ENCODE measurements at places on chromosomes 2 and 18. TPM values are rescaled to one million over a fixed set of nuclear protein-coding genes. Genes with fewer than 3 reads are reported as not detected.

GRCh38 chr2:12767541-12767940, 50.8 kb downstream of the TRIB2 start:
- no peak for DNase-seq
- peaks cover 39% of the 10 kb centered on the region for H3K27me3 ChIP-seq
- no peak overlapping the region for H3K27ac ChIP-seq
- H3K4me1 ChIP-seq = peaks cover 3% of the 10 kb centered on the region
- H3K4me3 ChIP-seq = no peak overlapping the region

- H3K4me1 ChIP-seq = peaks cover 86% of the 10 kb centered on the region
- peaks cover 83% of the 10 kb centered on the region for H3K36me3 ChIP-seq
- DNase-seq = no peak
- H3K27me3 ChIP-seq = no peaks in the 10 kb centered on the region
- peak overlapping the region; percentile 65 for H3K4me3 ChIP-seq
Observed at GRCh38 chr2:233083782-233084181, 23.6 kb downstream of the INPP5D start.

DNA sequence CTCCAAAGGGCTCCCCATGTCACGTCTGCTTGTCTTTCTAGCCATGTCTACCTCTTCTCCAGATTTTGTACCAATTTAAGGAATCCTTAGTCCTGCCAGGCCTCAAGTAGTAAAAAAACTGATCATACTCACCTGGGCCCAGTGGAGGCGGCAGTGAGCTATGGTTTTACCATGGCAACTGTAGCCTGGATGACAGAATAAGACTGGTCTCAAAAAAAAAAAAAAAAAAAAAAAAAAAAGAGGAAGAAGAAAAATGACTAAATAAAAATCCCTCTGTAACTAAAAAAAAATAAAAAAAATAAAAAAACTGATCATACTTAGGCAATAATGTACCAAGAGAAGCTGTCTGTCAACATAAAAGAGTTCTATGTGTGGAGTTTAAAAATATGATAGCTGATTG, 221.6 kb downstream of the NR4A2 start:
- DNase-seq = peak; percentile 12
- no peak overlapping the region for H3K27ac ChIP-seq
- no peaks in the 10 kb centered on the region for H3K4me1 ChIP-seq
- no peak overlapping the region for H3K4me3 ChIP-seq

DNA sequence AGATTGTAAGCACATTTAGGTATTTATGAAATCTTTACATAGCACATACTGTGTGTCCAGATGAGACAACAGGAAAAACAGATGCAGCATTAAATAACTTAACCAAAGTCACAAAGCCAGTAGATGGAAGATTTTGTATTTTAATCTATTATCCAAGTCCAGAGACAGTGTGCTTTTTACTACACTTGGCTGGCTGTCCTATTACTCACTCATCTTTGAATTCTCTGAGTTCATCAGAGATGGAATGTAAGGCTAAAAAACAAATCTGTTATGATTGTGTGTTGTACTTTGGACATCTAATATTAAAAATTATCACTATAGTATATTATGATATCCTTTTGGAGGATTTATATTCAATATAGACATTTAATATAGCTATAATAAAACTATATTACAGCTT, 1189.4 kb downstream of the DSC3 start:
- no peak overlapping the region for H3K27ac ChIP-seq
- H3K4me1 ChIP-seq = no peaks in the 10 kb centered on the region
- H3K4me3 ChIP-seq = no peak overlapping the region
- no peaks in the 10 kb centered on the region for H3K27me3 ChIP-seq

GRCh38 chr18:35578936-35579335, 2.6 kb upstream of the GALNT1 start:
- H3K4me1 ChIP-seq = peaks cover 26% of the 10 kb centered on the region
- no peak overlapping the region for H3K27ac ChIP-seq
- DNase-seq = no peak

GRCh38 chr2:176445956-176446355, 176.7 kb downstream of the MTX2 start:
- no peak overlapping the region for H3K27ac ChIP-seq
- no peak for DNase-seq
- no peaks in the 10 kb centered on the region for H3K36me3 ChIP-seq
- no peaks in the 10 kb centered on the region for H3K4me1 ChIP-seq
- H3K27me3 ChIP-seq = peaks cover 3% of the 10 kb centered on the region

DNA sequence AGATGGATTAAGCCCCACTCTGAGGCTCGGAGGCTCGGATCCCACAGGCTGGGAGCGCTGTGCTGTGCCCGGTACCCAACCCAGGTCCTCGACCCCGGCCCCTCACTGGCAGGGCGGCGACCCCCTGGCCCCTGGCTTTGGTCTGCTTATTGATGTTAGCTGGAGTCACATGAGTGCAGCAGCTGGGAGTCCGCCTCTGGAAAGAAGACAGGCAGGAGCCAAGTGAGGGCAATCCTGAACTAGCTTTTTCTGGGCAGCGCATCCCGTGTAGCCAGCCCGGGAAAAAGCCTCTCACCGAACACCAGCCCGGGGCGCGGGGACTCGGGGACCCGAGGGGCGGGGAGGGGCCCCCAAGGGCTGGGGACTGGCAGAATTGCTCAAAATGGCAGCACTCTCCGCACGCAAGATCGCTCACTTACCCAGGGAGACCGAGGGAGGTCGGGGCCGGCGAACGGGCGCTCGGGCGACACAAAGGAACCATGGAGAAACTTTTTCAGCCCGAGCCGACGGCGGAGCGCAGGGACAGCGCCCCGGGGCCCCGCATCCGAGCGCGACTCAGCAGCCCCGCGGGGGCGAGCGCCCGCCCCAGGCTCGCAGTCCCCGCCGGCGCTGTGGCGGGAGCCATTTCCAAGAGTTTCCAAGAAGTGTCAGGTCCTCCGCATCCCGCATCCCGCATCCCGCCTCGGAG, 567 bp downstream of the TMEM200C start:
- H3K4me1 ChIP-seq = peaks cover 7% of the 10 kb centered on the region
- H3K27me3 ChIP-seq = peaks cover 69% of the 10 kb centered on the region
- H3K4me3 ChIP-seq = no peak overlapping the region
- H3K36me3 ChIP-seq = no peaks in the 10 kb centered on the region
- H3K27ac ChIP-seq = no peak overlapping the region

GRCh38 chr2:206064077-206064476, 21.9 kb downstream of the INO80D start:
- peaks cover 45% of the 10 kb centered on the region for H3K36me3 ChIP-seq
- H3K27me3 ChIP-seq = no peaks in the 10 kb centered on the region
- H3K27ac ChIP-seq = no peak overlapping the region
- H3K4me1 ChIP-seq = peaks cover 9% of the 10 kb centered on the region
- no peak for DNase-seq
- H3K4me3 ChIP-seq = no peak overlapping the region

GRCh38 chr2:72138011-72138881, 9.4 kb downstream of the CYP26B1 start:
- no peak overlapping the region for H3K4me3 ChIP-seq
- peaks cover 9% of the 10 kb centered on the region for H3K27me3 ChIP-seq
- H3K27ac ChIP-seq = no peak overlapping the region
- no peaks in the 10 kb centered on the region for H3K36me3 ChIP-seq
- no peak for DNase-seq
- peaks cover 3% of the 10 kb centered on the region for H3K4me1 ChIP-seq

GRCh38 chr2:214196260-214196659, 214.6 kb upstream of the VWC2L start:
- H3K4me1 ChIP-seq = no peaks in the 10 kb centered on the region
- no peaks in the 10 kb centered on the region for H3K36me3 ChIP-seq
- H3K4me3 ChIP-seq = no peak overlapping the region
- no peak for DNase-seq
- H3K27ac ChIP-seq = no peak overlapping the region
- no peaks in the 10 kb centered on the region for H3K27me3 ChIP-seq

DNA sequence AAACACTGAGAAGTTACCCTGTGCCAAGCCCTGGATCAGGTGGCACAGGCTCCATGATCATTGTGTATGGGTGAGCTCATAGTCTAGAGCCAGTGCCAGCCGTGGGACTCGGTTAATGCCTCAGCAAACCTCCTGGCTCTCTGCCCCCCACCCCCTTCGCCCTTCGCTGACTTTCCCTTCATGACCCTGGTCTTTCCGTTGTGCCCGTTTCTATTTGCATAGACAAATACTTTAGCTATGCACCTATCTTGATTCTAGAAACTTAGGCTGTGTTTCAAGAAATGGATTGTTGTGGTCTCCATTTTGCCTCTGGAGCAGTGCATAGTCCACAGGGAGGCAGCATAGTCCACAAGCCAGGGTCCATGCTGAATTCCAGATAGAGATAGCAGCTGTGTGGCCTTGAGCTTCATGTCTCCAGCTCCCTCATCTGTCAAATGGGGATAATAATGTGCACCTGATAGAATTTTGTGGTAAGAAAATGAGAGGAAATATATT, 44.8 kb upstream of the KDM3A start:
- no peak overlapping the region for H3K27ac ChIP-seq
- H3K4me1 ChIP-seq = peaks cover 14% of the 10 kb centered on the region
- H3K4me3 ChIP-seq = no peak overlapping the region
- H3K36me3 ChIP-seq = no peaks in the 10 kb centered on the region

DNA sequence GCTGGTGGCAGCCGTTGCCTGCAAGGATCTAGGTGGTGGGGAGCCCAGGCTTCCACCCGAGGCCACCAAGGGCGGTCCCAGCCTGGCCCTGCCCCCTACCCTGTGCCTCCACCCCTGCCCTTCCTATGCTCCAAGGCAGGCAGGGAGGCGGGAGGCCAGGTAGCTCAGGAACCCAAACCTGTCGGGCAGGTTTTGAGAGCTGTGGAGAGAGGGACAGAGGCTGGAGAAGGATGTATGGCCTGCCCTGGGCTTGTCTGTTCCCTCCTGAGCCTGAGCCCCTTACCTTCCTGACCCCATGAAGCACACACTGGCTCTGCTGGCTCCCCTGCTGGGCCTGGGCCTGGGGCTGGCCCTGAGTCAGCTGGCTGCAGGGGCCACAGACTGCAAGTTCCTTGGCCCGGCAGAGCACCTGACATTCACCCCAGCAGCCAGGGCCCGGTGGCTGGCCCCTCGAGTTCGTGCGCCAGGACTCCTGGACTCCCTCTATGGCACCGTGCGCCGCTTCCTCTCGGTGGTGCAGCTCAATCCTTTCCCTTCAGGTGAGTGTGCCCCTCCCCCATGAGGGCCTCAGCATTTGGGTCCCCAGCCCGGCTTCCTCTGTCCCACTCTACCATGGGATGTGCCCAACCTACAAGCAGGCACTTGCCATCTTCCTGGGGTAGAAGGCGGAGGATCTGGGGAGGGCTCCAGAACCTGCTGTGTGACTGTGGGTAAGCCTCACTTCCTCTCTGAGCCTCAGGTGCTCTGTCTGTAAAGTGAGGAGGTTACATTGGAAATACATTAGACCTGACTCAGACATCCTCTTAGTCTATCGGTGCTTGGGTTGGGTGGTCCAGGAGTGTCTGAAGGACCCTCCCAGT, at the start of gene PROM2:
TSS of gene PROM2 (plus strand) at position 159 of the 860 bp plus-strand sequence. CDS start at position 296, 137 bp downstream.
- H3K27me3 ChIP-seq = no peaks in the 10 kb centered on the region
- H3K4me3 ChIP-seq = no peak within 1 kb of the TSS
- DNase-seq = no peak
- peak within 1 kb of the TSS; percentile 13 for H3K27ac ChIP-seq
- H3K36me3 ChIP-seq = no peaks in the 10 kb centered on the region

DNA sequence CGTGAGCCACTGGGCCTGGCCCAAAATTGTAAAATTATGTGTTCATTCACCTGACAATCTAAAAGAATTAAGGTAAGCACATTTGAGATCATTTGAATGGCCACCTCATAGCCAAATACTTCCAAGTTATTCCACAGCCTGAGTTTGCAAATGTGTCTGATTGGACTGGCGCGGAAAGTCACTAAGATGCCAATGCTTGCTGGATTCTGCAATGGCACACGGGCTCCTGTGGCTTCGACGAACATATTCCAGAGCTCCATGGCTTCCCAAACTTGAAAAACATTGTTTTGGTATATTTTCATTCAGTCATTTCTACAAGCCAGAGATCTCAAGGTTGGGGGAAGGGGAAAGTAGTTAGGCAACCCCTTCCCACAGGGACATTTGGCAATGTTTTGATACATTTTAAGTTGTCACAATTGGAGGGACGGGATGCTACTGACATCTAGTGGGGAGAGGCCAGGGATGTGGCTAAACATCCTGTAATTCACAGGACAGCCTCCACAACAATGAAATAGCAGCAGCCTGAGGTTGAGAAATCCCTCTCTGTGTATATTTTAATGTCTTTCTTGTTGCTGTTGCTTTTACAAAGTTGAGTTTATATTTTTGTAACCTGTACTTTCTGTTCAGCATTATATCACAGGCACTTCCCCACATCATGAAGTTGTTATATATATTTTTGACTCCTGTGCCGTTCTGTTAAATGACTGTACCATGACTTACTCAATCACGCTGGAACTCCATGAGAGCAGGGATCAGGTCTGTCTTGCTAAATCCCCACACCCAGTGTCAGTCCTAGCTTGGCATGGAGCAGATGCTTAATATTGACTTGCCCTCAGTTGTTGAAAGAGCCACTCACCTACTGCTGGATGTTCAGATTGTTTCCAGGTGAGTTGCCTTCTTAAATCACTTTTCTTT, 56.9 kb downstream of the COL4A4 start:
- no peak overlapping the region for H3K4me3 ChIP-seq
- DNase-seq = peak; percentile 43
- H3K36me3 ChIP-seq = no peaks in the 10 kb centered on the region
- H3K4me1 ChIP-seq = no peaks in the 10 kb centered on the region

- peak within 1 kb of the TSS; percentile 81 for H3K4me3 ChIP-seq
- peak; percentile 95 for DNase-seq
- peak within 1 kb of the TSS; percentile 99 for H3K27ac ChIP-seq
- peaks cover 22% of the 10 kb centered on the region for H3K36me3 ChIP-seq
- H3K27me3 ChIP-seq = no peaks in the 10 kb centered on the region
- peaks cover 52% of the 10 kb centered on the region for H3K4me1 ChIP-seq
Observed at GRCh38 chr2:100562613-100563406, at the start of gene PDCL3. Gene PDCL3 (plus strand): TSS chr2:100562993. CDS start chr2:100563068, 75 bp downstream.

DNA sequence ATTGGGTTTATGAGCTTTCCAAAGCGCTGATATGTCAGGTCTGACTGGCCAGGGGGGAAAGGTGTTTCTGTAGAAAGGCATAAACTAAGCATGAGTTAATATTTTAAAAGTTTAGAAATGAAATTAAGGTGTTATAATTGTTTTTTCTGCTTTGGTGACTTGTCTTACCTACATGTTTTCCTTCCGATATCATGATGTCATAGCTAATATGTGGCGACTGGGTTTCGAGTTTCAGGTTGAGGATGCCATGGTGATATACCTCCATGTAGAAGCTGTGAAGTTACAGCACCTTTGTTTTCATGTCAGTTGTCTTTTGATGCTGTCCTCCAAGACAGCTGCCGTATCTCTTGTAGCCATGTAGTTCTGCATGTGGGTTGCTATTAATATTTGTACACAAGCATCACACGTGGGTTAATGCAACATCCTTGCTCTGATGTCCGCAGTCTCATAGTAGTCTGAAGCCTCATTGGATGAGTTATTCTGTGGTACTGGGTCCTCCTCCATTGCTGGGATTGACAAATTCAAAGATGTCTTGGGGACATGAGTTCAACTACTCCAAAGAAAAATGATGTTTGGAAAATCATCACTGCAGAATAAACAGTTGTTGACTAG, 230.6 kb downstream of the PRKCE start:
- DNase-seq = no peak
- H3K4me3 ChIP-seq = no peak overlapping the region
- peaks cover 9% of the 10 kb centered on the region for H3K36me3 ChIP-seq
- no peak overlapping the region for H3K27ac ChIP-seq
- no peaks in the 10 kb centered on the region for H3K27me3 ChIP-seq

- no peaks in the 10 kb centered on the region for H3K4me1 ChIP-seq
- DNase-seq = no peak
- H3K36me3 ChIP-seq = no peaks in the 10 kb centered on the region
- no peak overlapping the region for H3K27ac ChIP-seq
- H3K27me3 ChIP-seq = no peaks in the 10 kb centered on the region
Observed at GRCh38 chr2:189056200-189057106, 82.3 kb downstream of the COL3A1 start.

Gene POTEJ
- total RNA-seq = not detected

Gene HOXD3
- not detected for total RNA-seq

Gene XDH
- total RNA-seq = 0.17 TPM

Gene CNDP1
- total RNA-seq = not detected

Gene CRYBA2
- not detected for total RNA-seq
